ENCODE measurements at places on chromosomes 6 and 20.

GRCh38 chr6:149028767-149029405 lies 282.1 kb downstream of the UST start:
- peak; percentile 93 for DNase-seq

DNA sequence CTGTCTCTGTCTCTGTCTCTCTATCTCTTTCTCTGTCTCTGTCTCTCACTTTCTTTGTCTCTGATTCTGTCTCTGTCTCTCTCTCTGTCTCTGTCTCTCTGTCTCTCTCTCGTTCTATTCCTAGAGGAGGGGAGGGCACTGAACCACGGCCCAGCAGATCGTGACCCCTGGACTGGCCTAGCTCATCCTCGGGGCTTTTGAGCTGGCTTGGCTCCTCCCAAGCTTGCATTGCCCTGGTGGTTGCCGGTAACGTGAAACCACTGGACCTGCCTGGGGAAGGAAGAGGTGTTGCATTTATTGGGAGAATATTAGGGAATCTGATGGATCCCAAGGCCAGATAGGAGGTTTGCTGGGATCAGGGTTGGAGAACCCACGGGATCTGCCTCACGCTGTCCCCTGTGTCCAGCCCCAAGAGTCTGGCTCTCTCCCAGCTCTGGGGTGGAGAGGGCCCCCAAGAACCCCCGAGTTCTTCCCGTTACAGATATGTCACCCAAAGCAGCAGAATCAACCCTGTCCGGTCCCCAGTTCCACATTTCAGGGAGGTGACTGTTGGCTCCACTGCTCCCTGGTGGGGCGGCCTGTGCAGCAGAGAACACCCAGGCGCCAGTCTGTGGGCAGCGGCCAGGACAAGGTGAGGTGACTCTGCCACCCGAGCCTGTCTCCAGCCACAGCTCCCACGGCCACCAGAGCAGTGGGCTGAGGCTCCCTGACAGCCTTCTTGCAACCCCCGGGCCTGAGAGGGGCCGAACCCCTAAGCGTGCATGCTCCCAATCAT lies 228.3 kb downstream of the TTLL2 start:
- DNase-seq: no peak

DNA sequence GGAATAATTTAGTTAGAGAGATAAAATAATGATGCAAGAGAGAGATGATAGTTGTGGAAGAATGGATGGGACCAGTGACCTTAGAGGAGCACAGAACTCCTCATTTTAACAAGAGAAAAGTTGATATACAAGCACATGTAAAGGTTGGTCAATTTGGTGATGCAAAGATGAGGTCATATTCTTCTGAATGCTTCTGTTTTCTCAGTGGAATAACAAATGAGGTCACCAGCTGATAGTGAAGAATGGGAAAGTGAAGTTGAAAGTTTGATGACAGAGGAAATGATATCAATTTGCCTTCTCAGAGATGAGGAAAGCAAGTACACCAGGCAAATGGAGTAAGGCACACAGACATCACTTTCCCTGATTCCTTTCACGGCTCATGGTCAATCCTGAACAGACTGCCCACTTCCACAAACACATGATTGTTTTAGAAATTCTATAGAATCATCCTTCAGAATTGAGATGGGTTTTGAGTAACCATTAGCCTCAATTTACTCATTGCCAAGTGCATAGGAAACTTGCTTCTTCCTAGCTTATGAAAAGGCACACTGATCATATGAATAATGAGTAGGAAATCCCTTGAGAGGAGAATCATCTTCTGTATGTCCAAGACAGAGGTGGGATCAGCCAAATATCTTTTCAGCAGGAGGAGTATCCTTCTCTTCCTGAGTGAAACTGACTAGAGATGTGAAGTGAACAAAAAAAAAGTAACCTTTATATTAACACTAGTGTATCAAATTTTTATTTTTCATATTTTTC lies 82.4 kb upstream of the TCF21 start:
- no peak for DNase-seq

DNA sequence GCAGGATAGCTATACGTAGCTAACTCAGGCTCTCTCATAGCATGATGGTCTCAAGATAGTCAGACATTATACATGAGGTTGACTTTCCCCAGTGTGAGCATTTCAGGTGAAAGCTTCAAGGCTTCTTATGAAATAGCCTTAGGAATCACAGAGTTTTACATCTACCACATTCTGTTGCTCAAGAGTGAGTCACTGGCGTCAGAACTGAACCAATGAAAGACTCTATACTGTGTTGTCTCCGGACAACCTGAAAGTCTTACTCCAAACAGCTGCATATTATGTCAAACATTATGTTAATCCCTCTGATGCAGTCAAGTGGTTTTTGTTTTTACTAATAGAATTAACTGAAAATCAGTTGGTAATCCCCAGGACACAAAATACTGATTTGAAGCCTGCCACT lies 79.8 kb upstream of the TRDN start:
- DNase-seq: no peak

DNA sequence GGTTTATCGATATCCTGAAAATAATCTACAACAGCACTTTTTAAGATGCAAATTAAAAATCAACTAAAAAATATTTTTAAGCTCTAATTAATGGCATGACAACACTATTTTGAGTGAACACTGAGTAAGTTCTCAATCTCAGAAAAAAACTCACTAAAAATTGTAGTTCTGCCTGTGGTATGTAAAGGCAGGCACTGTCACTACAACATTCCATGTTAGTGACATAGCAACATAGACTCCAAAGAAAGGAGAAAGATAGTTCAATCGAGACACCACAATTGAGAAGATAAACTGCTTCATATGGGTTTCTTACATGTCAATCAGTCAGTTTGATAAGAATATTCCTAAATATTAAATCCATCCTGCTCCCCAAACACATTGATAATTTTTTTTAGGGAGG lies 38.0 kb downstream of the COL12A1 start:
- DNase-seq: no peak

DNA sequence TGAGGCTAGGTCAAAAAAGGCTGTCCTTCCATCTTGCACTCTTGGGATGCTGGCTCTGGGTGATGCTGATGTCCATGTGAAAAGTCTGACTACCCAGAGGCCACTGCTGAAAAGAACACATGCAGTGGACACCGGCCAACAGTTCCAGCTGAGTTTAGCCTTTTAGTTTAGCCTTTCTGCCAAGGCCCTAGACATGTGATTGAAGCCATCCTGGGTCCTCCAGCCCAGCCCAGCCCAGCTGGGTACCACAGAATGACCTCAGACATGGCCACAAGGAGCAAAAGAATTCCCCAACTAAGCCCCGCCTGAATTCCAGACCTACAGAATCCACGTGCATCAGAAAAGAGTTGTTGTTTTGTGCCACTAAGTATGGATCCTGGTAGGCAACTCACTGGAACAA lies 17.4 kb downstream of the PIGT start:
- no peak for DNase-seq

GRCh38 chr20:18567739-18568091 lies 483 bp downstream of the SMIM26 start:
- DNase-seq: no peak

DNA sequence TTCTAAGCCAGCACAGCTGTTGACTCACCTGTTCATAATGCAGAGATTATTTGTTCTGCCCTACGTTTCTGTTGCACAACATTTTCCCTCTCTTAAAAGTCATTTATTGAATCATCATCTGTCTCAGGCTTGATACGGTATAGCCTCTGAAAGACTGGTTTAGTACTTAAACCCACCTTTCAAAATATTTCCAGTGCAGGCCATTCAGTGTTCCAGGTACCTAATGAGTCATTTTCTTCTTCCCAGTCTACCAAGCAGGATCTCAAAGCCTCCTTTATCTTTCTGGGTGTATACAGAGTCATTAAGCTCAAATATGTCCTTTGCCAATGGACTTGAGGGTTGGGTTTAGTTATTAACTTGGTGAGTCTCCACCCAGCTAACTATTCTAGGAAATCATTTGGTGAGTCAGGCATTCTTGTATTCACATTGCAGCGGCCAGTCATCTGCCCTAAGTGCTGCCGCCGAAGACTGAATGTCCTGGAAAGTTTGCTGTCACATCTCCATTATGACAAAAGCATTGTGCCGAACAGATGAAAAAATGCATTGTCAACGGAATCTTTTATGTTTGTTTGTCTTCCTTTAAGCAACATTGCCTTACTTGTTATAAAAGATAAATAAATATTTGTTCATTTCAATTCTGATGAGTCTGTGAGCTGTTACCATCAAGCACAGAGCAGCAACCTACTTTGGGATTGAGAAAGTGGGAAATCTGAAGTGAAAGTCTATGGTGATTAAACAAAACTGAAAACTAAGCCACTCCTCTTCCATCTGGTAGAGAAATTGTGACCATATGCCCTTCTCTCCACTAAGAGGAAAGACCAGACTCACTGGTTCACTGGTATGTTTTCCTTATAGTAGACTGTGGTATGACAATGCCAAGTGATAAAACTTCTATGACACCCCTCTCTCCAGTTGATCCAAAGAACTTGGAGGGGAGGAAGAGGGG lies 14.3 kb upstream of the FAM135A start:
- no peak for DNase-seq

GRCh38 chr6:46502486-46503119 lies 11.4 kb upstream of the RCAN2 start:
- no peak for DNase-seq

GRCh38 chr6:125804264-125804663 lies 13.5 kb downstream of the NCOA7 start:
- no peak for DNase-seq

All from NAMALWA (cell line).